ENCODE measurements at places on chromosomes 13 and 19. TPM values are rescaled to one million over a fixed set of nuclear protein-coding genes. Genes with fewer than 3 reads are reported as not detected.
A peak's percentile ranks its signal among the peaks of the same experiment; 100 is the strongest.

GRCh38 chr13:51518827-51519226, 65.4 kb upstream of the WDFY2 start:
- peak; percentile 65 for DNase-seq

DNA sequence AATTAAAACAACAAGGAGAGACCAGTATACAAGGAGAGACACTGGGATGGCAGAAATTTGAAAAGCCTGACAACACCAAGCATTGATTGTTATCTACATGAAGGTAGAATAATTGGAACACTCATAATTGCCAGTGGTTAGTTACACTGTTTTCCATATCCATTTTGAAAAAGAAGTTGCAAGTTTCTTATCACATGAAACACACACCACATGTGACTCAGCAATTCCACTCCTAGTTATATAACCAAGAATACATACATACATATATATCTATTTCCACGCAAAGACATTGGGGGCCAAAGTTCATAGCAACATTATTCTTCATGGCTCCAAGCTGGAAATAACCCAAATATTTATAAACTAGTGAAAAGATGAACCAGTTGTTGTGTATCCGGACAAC, 15.2 kb upstream of the PABPC3 start:
- no peak for DNase-seq

The CABP5 gene
- total RNA-seq, result not detected

DNA sequence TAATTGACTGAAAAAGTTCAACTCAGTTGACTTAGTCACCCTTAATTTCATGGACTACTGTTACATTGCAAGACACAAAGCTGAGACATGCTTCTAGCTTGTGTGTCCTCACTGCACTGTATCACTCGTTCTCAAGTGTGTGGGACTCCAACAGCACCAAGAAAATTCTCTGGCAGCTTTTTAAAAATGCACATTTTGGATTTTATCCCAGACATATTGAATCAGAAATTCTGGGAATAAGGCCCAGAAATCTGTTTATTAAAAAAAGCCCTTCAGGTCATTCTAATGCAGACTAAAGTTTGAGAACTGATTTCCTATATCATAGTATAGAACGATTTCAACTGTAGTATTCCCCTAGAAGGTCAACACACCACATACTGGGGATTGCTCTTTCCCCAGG, 1485.3 kb downstream of the PCDH9 start:
- no peak for DNase-seq

GRCh38 chr13:36428086-36428485, 4.2 kb upstream of the CCNA1 start:
- no peak for DNase-seq

The PEX11G gene
- total RNA-seq, result 0.60 TPM

DNA sequence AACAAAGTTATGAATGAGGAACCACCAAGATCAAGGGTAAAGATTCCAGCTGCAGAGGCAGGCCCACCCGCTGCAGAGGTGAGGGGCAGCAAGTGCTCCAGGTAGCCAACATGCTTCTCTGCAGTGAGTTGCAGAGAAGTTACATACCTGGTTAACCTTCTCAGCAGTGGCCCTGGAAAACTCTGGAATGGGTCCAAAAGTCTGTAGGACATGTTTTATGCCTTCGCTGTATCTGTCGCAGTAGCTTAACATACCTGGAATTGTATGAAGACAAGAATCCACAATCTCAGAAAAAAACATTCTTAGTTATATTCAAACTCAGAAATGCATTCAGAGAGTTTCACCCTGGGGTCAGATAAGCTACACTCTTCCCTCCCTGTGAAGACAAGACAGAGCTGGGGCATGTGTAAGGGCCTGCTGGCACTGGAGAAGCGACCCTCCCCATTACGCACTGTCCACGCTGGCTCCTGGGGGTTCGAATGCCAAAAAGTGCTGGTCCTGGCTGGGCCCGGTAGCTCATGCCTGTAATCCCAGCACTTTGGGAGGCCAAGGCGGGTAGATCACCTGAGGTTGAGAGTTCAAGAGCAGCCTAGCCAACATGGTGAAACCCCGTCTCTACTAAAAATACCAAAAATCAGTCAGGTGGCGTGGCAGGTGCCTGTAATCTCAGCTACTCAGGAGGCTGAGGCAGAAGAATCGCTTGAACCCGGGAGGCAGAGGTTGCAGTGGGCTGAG, 121.0 kb downstream of the CRYL1 start:
- DNase-seq, result no peak

The KLF16 gene
- total RNA-seq, result 5.7 TPM

DNA sequence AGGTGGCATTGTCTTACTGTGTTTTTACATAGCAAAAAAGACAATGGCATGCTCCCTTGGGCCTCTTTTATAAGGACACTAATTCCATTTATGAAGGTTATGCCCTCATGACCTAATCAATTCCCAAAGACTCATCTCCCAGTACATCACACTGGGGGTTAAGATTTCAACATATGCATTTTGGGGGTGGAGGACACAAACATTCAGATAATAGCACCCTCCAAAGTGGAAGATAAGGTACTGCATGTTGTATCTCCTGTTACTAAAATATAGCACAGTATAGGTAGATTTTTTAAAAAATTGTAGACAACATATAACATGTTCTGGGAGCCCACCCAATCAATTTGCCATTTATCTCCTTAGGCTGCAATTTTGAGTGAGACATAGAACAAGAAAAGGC, 221.2 kb downstream of the LIG4 start:
- DNase-seq, result no peak

The NCR1 gene
- total RNA-seq, result 5.4 TPM

GRCh38 chr19:42693760-42694350, 46.4 kb downstream of the PSG3 start:
- DNase-seq, result peak; percentile 43

DNA sequence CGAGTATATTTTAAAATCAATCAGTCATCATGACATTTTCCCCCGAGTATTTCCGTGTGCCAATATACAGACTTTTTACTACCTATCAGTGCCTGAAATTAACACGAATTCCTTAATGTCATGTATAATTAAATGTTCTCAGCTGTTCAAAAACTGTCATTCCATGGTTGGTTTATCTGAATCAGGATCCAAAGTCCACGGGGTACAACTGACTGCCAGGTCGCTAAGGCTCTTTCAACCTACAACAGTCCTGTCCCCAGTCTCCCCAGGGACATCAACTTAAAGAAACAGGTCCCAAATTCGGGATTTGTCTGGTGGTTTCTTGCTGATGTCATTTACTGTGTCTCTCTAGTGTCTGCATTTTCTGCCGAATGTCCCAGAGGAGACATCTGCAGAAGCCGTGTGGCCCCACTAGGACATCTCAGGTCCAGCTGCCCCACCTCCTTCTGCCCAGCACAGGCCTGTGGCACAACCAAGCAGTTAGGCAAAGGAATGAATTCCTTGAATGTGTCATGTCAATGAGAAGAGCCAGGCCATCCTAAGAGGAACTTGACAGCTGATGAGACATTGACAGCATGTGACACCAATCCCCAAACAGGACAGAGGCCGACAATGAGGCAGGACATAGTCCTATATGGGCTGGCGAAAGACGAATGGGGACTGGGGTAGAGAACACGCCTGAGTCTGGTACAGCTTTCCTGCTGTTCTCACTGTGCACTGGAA, 109.5 kb downstream of the STK24 start:
- no peak for DNase-seq

- DNase-seq, result no peak
These were observed 16.6 kb upstream of the IRS2 start for GRCh38 chr13:109802936-109803335.

DNA sequence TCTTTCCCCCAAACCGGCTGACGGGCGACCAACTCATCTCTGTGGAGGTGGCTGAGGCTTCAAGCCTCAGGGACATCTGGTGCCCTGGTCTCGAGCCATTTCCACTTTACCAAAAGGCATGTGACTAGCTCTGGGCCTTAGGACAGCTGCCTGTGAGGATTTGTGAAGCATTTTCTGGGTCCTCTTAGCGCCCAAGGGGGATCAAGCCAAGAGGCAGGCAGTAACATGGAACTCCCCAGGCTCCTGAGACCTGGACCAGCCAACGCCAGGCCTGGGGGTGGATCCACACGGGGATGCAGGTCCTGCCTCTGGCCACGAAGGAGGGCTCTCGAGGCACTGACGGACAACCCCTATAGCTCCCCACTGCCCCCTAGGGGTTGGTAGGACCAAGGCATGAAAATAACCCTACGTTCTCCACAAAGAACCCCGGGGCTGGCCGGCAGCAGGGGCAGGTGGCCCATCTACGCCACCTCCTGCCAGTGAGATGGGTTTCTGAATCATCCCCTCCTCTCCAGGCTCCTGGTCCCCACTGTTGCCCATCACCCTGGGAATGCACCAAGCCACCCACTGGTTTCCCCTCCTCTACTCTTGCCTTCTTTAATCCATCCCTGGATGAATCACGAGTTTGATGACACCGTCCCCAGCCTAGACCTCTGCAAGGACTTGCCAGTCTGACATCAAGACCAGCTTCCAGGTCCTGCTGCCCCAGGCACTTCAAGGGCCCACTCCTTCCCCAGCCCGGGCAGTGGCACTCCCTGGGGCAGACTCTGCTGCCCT, 7.0 kb upstream of the MYDGF start:
- peak; percentile 60 for DNase-seq

- DNase-seq, result no peak
These were observed 1.2 kb downstream of the KLF12 start for GRCh38 chr13:74132776-74133656.

DNA sequence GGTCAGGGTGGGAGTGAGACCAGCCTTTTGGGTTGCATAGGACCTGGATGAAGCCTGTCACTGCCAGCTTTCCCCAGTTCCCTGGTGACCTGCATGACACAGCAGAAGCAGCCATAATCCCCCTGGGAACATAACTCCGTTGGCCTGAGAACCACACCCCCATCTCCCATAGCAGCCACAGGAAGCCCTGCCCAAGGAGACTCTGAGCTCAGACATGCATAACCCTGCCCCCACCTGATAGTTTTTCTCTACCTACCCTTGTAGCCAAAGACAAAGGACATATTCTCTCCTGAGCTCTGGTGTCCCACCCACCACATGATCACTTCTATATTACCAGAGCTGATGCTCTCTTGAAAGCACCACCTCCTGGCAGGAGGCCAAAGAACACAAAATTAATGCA, 413.5 kb upstream of the HTR2A start:
- DNase-seq, result no peak

DNA sequence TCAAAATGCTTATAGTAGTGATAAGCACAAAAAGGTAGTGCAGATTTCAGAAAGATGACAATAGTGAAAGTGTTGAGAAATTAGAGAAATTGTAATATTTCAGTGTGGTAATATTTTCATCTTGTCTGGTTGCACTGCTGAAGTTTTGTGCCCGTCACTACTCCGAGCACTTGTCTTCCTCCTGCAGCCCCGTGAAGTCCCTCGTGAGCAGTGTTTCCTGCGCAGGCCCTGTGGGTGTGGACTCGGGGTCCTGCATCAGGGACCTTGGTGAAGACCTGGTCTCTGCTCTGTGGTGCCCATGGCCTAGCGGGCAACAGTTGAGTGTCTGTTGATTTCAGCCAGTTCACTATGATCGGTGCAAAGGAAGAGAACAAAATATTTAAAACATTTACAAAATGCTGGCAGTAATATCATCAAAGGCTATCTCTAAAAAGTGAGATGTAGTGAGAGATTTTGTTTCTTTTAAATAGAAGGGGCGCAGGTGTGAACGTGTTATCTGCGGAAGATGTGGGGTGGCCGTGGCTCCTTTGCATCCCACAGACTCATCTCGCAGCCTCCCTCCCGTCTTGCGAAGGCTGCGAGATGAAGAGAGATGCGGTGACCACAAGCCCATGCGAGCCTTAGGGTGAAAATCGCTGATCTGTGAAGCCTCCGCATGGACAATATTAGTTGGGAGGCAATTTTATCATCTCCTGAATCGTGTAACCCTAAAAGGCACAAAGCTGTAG, 27.7 kb upstream of the DCUN1D2 start:
- no peak for DNase-seq

- peak; percentile 95 for DNase-seq
These were observed 26.3 kb downstream of the TMEM255B start for GRCh38 chr13:113785051-113786010.

DNA sequence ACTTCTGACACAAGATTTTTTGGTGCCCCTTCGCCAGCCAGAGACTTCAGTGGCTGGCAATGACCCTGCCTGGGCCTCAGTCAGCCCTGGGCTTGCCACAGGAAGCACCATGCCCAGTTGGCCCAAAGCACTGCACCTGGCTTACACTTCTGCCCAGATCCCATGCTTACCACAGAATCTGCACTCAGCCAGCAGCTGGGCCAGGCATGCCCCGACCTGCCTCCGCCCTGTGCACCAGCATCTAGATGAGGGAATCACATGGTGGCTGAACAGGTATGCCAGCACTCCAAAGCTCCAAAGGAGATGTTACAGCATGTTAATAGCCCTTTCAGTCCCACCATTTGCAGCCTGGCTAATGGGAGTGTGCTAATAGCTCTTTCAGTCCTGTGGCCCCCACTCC, 690.9 kb downstream of the SLITRK6 start:
- DNase-seq, result no peak

The TMPRSS9 gene
- total RNA-seq, result not detected

The PALM gene
- total RNA-seq, result 1.1 TPM

DNA sequence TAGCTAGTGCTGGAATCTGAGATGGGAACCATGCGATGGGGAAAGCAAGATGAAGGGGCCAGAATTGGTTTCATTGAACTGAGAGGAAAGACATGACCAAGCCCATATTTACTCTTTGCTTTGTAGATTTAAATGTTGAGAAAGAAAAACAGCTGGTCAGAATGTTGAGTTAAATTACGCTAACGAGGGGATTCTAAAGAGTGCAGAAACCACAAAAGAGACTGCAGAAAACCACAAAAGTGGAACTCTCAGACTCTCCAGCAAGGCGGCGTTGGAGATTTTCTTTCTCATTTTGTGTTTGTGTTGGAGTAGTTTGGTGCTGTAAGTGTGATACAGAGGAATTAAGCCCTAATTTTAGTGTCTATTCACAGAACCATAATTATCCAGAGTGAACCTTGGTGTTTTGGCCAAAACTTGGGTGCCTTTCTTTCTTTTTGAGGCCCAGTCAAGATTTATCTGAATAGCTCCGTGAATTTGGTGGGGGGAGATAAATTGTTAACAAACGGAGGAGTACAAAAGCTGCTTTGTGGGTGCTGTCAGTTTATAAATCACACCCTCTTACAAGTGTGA, 26.3 kb downstream of the SAE1 start:
- no peak for DNase-seq

DNA sequence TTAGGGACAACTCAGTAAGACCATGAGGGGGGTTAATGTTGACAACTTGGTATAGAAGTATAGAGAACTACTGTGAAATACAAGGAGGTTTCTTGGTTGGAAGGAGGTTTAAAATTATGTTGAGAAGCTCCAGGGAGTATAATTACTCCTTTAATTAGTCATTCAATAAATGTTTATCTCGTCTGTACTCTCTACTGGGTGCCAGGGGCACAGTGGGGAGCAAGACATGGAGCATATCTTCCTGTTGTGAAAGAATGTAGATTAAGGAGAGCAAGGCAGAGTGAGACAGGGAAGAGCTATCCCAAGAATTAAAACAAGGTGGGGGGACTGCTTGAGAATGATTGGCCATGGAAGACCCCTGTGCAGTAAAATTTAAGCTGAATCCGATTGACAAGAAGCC, 33.7 kb upstream of the TDRD3 start:
- DNase-seq, result no peak

- DNase-seq, result no peak
These were observed 544.6 kb downstream of the GPC6 start for GRCh38 chr13:93771227-93771626.
